ENCODE measurements at places on chromosomes 16 and 17.

- DNase-seq = no peak
Observed at GRCh38 chr16:67394155-67395104, 1.1 kb upstream of the TPPP3 start.

DNA sequence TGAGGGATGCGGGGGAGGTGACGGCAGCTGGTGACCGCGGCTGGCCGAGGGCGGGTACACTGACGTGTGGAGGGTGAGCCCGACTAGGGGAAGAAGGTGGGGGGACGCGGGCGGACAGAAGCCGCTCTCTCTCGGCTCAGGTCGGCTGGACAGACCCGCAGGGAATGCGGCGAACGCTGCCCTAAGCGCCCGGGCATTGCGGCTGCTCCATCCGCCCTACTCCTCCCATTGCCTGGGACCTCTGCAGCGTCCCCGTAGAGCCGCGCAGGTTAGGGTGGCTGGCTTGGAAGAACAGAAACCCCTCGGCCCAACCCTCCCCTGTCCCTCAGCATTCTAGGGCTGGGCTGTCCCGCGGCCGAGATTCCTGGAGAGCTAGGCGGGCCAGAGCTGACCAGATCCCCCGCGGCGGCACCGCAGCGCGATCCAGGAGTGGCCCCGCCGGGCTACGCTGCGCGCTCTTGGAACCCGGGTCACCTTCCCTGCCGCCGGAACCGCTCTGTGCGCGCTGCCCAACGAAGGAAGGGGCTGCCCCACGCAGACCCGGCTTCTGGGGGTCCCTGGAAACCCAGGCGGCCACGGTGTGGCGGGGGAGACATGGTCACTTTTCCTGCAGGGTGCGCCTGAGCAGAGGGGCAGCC, 3.0 kb downstream of the DLX4 start:
- no peak for DNase-seq

GRCh38 chr16:53511084-53511402, 8.0 kb upstream of the AKTIP start:
- DNase-seq = no peak

GRCh38 chr16:17416461-17417311, 54.1 kb downstream of the XYLT1 start:
- peak; percentile 11 for DNase-seq

GRCh38 chr16:78773291-78773702, 673.8 kb downstream of the WWOX start:
- DNase-seq = no peak

- no peak for DNase-seq
Observed at GRCh38 chr16:52914428-52914827, 138.3 kb downstream of the CHD9NB start.

- no peak for DNase-seq
Observed at GRCh38 chr16:87584271-87584670, 18.0 kb upstream of the JPH3 start.

Measured in DMS153 (cell line).